ENCODE measurements at places on chromosomes 16 and 17.

DNA sequence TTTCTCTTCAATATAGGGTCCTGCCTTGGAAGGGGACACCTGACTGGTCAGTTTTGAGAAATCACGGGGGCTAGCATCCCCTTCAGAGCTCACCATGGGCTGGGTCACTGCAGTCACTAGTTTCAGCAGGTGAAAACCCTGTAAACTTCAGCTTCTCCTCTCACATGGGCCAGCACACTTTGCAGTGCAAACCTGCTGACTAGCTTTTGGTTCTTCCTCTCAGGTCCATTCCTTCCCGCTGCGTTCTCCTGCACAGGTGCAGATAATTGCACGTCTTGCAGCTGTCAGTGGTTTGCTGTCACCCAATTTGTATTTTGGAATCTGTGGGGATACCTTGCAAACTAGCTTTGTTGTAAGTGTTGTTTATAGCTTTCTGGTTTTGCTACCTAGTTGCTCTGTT is 95.1 kb downstream of the LYRM1 start:
- DNase-seq: no peak

- DNase-seq: no peak
Measured at GRCh38 chr16:28935346-28935745, 3.6 kb downstream of the CD19 start.

- DNase-seq: peak; percentile 62
Measured at GRCh38 chr17:83058266-83058798, 21.1 kb upstream of the METRNL start.

DNA sequence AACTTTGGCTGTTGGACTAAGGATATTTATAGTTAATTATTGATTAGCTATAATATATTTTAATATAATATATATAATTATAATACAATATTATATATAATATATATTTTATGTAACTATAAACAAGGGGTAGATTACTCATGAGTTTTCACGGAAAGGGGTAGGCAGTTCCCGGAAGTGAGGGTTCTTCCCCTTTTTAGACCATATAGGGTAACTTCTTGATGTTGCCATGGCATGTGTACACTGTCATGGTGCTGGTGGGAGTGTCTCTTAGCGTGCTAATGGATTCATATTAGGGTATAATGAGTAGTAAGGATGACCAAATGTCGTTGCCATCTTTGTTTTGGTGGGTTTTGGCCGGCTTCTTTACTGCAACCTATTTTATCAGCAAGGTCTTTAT is 315.6 kb downstream of the WWOX start:
- DNase-seq: no peak

GRCh38 chr16:86571530-86571915 is 4.9 kb downstream of the FOXC2 start:
- no peak for DNase-seq

DNA sequence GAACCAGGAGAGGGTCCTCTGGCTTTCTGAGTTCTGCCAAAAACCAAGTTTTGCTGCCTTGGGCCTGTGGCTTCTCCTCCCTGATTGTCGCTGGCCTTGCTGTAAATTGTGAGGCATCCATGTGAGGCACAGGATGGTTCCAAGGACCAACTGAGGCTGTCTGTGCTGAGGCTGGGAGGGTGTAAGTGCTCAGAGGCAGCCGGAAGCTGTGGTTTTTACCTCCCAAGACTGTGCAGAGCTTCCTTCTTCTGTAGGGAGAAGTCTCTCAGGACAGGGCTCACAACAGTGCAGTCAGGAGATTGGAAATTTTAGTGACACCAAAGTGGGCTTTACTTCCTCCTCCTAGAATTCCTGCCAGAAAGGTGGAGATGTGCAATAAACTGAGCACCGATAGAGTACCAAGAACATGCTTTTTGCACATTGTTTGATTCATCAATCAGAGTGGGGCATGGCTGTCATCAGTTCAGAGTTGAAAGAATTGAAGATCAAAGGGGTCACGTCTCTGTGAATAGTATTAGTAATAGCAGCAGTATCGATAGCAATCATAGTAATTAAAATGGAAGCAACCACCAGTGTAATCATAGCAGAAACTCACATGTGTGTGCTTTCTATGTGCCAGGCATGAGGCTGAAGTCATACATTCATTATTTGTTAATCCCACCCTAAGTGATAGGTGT is 467.1 kb downstream of the WWOX start:
- DNase-seq: no peak

DNA sequence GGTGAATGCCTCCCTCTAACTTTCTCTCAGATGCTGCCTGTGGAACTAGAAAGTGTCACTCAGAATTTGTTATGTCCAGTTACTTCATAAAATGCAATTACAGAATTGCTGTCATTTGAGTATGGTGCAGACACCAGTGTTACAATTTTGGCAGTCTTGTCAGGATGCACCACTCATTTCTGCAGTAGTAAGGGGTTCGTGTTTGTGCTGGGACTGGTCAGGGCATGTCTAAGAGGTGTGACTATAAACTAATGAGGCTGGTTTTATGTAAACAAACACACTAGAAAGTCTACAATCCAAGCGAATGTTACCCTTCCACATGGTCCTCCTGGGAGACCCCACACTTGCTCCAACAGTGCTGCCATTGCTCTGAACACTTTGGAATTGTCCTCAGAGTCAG is 206.2 kb downstream of the ANKFN1 start:
- no peak for DNase-seq

DNA sequence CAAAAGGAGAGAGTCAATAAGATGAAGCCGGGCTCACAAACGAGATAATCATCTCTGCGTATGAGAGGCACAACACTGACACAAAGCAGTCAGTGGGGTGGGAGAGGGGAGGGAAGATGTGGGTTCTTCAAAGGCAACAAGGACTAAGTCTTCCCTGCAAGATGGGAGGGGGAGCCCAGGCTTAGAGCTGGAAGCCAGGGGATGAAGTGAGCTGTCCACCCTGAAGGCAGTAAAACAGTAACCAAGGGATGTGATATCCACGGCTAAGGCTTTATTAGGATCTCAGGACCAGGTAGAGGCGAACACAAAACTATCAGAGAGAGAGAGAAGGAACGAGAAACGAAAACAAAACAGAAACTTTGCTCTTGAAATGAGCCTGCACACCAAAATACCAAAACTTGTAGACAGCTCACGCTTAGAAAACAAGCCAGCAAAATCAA is 115.9 kb downstream of the DYNLRB2 start:
- DNase-seq: no peak

DNA sequence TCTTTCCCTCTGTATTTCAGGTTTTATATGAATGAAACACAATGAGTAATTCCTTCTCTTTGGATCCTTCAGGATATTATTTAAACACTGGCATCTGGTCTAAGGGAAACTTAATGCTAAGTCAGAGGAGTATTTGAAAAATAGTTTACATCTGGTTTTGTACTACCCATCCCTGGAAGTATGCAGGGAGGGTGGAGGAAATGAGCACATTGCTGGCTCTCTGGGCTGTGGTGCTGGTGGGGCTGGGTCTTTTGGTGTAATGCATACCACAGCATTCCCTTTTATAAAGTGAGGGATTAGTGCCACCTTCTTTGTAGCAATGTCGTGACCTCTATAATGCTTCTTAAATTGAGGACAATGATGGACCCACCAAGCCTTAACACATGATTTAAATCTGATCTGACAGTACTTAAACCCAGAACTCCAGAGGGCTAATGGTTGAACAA is 105.5 kb upstream of the AXIN2 start:
- no peak for DNase-seq

DNA sequence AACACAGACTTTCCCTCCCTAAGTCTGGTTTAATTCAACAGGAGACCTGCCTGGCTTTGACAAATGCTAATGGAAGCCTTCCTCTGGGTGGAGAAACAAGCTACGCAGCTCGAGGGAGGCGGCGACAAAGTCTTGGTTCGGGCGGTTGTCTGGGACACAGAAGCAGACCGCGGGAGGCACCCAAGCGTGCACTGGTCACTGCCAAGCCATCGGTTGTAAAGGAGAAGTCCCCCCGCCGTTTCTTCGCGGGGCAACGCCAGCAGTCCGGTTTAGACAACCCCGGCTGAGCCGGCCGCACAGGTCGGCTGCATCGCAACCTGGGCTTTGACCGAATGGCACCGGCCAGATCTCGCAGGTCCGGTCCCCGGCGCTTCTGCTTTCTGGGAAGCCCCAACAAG is 586 bp downstream of the GLYR1 start:
- DNase-seq: no peak

DNA sequence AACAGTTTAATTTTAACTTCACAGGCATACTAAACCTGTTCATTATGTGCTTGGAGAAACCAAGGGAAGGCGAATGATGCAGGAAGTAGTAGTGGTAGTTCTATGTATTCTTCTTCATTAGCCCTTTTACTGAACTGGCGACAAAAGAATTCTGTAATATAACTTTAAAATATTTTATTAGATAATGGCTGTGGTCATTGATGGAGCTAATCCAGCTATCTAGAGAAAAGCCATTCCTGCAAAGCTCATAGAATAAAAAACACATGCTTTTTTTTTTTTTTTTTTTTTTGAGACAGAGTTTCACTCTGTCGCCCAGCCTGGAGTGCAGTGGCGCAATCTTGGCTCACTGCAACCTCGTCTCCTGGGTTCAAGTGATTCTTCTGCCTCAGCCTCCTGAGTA is 23.5 kb downstream of the TANC2 start:
- no peak for DNase-seq

DNA sequence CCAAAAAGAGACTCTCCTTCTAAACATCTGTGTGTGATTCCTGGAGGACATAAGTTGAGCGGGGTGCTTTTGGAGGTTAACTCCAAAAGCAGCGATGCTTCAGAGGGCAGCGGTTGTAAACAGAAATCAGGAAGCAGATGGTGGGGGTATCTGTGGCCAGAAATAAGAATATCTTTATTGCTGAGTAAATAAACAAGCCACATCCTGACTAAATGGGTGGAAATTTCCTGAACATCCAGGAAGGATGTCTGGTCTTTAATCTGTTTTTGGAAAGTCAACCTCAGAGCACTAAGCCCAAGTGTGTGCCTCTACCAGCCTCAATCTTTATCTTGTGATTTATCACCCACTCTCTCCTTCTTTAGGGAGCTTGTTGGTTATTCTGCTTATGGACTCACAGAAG is 123.3 kb downstream of the CDH13 start:
- DNase-seq: no peak

- DNase-seq: no peak
Measured at GRCh38 chr17:39224778-39225307, 902 bp downstream of the STAC2 start.

DNA sequence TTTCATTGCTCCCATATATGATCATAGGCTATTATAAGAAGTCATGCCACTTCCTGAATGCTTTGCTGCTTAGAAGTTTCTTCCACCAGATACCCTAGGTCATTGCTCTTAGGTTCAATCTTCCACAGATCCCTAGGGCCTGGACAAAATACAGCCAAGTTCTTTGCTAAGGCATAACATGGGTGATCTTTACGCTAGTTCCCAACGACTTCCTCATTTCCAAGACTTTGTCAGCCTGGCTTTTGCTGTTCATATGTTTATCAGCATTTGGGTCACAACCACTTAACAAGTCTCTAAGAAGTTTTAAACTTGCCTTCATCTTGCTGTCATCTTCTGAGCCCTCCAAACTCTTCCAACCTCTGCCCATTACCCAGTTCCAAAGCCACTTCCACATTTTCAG is 20.1 kb upstream of the DLX3 start:
- DNase-seq: no peak

- DNase-seq: no peak
Measured at GRCh38 chr17:73748508-73748907, 104.3 kb upstream of the SDK2 start.

- no peak for DNase-seq
Measured at GRCh38 chr16:868846-869822, 68.6 kb upstream of the GNG13 start.

DNA sequence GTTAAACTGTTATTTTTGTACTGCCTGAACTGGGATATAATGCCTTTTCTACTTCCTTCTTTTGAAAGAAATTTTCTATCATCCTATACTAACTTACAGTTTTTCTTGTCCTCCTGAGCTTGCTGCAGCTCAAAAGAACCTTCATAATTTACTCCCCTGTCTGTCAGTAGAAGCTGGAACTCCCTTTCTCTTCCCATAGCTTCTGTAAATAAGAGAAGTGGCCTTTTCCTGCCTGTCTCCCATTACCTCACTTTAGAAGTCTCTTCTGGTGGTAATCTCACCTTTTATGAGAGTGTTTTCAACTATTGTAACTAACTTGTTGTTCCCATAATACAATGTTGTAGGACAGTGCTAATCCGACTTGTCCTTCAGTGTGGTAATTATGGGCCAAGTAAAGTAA is 246.7 kb upstream of the TBX2 start:
- no peak for DNase-seq

DNA sequence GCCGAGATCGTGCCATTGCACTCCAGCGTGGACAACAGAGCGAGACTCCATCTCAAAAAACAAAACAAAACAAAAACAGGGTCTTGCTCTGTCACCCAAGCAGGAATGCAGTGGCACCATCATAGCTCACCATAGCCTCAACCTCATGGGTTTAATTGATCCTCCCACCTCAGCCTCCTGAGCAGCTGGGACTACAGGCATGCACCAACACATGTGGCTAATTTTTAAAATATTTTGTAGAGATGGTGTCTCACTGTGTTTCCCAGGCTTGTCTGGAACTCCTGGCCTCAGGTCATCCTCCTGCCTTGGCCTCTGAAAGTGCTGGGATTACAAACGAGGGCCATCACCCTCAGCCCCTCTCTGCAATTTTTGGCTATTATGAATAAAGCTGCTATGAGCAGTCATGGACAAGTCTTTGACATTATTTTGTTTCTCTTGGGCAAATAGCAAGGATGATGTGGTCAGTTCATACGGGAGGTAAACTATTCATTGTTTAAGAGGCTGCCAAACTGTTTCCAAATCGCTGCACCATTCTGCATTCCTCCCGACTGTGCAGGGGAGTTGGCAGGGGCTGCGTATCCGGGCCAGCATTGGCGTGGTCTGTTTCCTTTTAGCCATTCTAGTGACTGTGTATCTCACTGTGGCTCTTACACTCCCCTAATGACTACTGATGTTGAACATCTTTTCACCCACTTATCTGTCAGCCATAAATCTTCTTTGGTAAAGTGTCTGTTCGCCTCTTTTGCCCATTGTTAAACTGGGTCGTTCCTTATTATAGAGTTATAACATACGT is 21.1 kb downstream of the EIF4A3 start:
- no peak for DNase-seq

DNA sequence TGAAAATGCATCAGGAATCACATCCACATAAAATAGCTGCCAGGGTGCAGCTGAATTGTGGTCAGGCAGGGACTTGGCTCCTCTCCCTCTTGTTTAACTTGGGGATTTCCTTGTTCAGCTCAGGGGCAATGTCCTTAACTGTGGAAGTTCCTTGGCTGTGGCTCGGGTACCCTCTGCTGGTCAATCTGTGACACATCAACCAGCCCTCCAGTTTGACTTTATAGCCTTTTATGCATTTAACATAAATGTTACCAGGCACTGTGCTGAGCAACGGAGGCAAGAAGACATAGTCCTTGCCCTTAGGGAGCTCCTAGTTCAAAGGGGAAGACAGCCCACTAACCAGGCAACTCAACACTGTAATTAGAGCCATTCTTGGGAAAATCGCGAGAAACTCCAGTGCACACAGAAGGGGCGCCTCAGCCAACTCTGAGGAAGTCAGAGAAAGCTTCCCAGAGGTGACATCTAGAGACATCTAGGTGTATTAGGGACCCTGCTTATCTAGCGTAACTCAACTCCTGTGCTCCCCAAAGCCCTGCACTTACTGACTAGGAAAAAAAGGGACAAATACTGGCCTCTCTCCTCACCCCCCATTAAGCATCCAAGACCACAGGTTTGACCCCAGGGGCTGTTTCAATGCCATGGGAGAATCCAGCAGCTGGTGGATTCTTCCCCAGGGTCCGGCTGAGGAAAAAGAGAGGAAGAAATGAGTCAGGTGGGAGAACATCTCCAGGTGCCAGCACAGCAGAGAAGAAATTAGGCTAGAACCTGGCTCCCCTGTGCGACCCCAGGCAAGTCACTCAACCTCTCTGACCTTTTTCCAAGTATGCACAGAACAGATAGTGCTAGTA is 17.3 kb upstream of the EEF2K start:
- no peak for DNase-seq
